ENCODE measurements at places on chromosomes 16 and 17.

- DNase-seq: no peak
Measured at GRCh38 chr16:1533443-1533951, at the start of gene TMEM204. TMEM204 (plus strand) TSS chr16:1533666; CDS start chr16:1534276, 610 bp downstream.

GRCh38 chr17:5558815-5559785 is 25.2 kb downstream of the NLRP1 start:
- no peak for DNase-seq

- DNase-seq: no peak
Measured at GRCh38 chr17:75778861-75779249, 5.8 kb upstream of the UNK start.

GRCh38 chr16:84406006-84406963 is 37.9 kb downstream of the ATP2C2 start:
- peak; percentile 77 for DNase-seq

GRCh38 chr17:13051915-13052314 is 34.1 kb upstream of the ELAC2 start:
- no peak for DNase-seq

GRCh38 chr16:30998852-30999761 is 11.3 kb downstream of the STX1B start:
- no peak for DNase-seq

- DNase-seq: no peak
Measured at GRCh38 chr16:67884-68789, 4.3 kb downstream of the RHBDF1 start.

DNA sequence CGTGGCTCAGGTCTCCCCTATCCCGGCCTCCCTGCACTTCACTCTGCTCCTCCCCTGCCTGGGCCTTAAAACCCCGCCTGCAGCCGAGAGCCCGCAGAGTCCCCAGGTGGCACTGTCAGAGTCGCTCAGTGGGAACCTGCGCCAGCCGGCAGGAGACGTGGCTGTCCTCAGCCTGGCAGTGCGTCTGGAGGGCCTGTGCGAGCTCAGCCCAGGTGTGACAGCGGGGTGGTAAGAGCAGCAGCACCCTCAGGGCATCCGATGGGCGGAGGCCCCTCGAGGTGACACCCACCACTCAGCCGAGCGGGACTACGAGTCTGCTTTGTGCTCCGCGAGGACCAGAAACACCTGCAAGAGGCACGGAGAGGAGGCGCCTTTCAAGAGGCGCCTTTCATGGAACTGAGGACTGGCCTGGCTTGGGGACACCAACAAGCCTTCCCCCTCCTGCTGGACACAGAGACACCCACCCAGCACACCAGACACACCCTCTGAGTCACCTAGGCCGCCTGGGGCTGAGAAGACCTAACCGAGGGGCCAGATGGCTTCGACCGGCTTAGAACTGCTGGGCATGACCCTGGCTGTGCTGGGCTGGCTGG is at the start of gene CLDN9:
Gene CLDN9 (plus strand): TSS at position 96 of the 593 bp plus-strand sequence. CDS start 440 bp downstream, at position 536.
- DNase-seq: no peak

DNA sequence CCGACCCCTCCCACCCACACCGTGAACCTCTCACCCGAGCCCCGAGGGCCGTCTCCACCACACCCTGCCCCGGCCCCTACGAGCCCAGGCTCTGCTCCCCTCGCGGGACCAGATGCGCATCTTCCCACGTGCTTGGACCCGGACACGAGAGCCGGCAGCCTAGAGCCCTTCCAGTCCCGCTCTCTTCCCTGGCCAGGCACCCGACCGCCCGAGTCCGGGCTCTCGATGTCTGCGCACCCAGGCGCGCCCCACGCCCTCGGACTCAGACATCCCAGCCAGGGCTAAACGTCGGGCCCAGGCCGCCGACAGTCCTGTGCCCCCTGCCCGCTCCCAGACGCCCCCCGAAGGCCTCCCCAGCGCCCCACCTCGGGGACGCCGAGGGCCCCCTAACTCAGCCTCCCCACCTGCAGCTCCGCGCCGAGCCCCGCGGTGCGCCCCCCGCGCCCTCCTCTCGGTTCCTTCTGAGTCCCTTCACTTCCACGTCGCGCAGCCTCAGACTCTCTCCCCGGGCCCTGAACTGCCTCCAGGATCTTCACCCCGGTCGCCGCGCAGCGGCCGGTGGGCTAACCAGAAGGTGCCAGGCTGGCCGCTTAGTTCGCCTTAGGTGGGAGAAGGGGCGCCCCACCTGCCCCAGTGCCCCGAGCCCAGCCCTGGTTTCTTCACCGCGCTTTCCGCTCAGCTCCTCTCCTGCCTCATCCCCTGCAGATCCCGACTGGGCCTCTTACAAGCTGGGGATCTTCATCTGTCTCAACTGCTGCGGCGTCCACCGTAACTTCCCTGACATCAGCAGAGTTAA is 688 bp downstream of the ADAP2 start:
- DNase-seq: no peak

DNA sequence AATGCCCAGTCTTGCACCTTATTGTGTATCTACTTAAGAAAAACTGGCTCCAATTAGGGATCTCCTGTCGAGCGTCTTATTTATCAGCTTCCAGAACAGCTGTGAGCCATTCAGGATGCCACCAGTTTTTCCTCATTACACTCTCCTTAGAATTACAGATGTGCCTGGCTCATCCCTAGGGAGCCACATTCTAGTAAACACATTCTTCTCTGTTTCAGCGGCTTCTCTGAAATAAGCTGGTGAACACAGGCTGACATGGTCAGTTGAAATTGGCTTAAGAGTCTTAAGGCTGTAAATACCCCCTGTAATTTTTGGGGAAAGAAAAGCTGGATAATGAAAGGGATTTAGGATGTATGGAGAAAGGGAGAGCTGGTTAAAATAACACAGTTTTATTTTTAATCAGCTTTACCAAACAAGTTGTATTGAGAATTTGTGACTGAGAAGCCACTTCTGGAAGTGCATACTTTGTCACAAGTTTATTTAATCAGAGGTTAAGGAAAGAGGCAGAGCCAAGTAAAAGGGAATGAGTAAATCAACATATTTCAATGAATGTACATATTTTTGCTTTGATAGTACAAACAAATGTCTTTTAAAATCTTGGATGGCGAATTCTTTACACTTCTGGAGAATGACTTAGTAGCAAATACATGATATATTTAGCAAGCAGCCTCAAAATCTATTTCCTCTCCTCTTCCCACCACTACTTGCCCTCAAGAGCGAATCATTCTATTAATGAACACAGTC is 562.0 kb upstream of the GOT2 start:
- no peak for DNase-seq

- no peak for DNase-seq
Measured at GRCh38 chr17:6137716-6138502, 67.7 kb downstream of the WSCD1 start.

DNA sequence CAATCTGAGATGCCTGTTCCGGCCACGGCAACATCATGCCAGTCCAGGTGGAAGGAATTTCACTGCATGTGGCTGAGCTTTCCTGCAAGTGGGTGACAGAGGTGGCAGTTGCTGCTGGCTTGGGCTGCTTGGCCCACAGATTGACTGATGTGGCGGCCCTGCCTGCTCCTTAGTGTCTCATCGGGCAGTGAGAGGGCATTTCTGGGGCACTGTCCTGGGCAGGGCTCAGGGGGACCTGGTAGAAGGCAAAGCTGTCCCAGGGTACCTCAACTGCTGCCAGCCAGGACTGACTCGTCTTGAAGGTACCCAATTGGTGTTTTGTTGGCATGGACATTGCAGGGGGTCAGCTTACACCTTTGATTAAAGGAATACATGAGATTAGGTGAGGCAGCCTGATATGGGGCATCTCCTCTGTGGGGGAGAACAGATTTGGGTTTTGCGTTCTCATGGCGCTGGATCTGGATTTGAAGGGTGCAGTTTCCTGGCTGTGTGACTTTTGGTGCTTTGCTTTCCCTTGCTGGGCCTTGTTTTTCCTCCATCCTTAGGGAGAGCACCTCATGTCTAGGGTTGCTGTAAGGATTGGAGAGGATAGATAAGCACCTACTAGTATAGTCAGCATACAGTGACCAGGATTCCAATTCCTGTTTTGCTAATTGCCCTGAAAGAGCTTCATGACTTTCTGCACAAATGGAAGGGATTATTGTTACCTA is 5.4 kb downstream of the CMIP start:
- DNase-seq: no peak

GRCh38 chr16:85978291-85978775 is 79.4 kb downstream of the IRF8 start:
- no peak for DNase-seq

DNA sequence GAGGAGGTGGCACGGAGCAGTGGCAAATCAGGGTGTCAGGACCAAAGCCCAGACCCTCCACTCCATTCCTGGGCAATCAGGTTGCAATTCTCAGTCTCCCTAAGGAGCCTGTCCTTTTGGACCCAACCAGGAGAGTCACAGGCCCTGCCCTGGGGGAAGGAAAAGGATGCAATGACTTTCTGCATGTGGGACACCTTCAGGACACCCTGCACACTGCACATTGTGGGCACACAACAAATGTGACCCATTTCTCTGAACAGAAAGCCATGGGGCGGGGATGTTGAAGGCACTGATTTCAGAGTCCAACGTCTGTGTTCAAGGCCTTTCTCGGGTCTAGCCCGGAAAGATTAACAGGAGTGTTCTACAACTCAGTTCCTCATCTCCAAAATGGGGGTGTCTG is 286.2 kb upstream of the FOXF1 start:
- no peak for DNase-seq

DNA sequence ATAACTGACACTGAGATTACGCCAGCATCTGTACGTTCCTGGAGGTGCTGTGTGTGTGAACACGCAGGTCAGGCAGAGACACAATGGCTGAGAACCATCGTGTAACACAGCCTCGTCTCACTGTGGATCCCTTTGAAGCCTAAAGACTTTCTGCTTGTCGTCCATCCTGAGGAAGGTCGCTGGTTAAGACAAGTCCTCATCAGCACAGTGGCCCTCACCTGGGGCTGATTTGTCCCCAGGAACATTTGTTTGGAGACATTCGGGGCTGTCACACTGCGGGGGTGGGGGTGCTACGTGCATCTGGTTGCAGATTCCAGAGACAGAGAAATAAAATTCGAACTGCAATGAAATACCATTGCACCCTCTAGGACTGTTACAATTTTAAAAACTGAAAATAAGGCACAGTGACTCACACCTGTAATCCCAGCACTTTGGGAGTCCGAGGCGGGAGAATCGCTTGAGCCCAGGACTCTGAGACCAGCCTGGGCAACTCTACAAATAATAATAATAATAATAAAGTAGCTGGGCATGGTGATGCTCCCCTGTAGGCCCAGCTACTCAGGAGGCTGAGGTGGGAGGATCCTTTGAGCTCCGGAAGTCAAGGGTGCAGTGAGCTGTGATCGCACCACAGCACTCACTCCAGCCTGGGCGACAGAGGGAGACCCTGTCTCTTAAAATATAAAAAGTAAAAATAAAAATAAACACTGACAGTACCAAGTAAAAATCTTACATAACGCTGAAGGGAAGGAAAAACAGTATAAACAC is 112.0 kb upstream of the METRNL start:
- no peak for DNase-seq

GRCh38 chr16:48965386-48965785 is 316.3 kb downstream of the CBLN1 start:
- DNase-seq: no peak

GRCh38 chr16:87198881-87199280 is 118.3 kb downstream of the C16orf95 start:
- DNase-seq: no peak

- DNase-seq: no peak
Measured at GRCh38 chr17:46984341-46984740, 5.3 kb upstream of the RPRML start.

DNA sequence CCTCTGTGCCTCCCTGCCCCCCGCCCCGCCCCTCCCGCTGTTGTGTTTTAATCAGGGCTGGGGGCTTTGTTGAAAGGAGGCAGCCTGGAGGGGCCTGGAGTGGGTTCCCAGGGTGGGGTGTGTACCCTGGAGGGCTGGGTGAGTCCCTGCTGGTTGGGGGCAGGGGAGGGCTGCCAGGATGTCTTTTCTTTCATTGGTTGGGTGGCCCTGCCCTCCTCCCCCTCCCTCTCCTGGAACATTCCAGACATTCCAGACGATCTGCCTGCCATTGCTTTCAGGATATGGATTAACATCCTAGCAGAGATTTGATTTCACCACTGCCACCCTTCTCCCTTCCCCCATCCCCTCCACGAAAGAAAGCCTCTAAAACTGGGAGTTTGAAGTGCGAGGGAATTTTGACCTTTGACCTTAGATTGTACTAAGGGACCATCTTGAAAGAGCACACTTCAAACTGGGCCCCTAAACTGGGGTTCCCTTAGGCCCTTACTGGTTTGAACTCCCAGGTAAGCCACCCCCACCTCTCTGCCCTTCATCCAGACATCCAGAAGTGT is 25.3 kb downstream of the IGF2BP1 start:
- no peak for DNase-seq

DNA sequence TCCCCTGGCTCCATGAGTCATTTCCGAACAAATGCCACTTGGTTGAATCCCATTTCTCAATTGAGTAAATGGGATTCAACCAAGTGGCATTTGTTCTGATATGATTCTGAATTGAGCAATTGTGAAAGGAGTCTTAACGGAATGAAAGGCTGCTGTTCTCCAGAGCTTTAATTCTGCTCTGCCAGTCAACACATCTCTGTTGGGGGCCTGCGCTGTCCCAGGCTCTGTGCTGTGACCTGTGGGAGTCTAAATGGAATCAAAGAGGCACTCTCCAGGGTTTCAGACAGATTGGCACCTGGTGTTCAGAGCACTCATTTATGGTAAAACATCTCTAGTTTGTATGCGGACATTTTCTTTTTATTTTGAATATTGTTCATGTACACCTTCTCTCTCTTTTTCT is 126.2 kb downstream of the WSCD1 start:
- DNase-seq: no peak

- DNase-seq: no peak
Measured at GRCh38 chr16:63129411-63130125, 1093.3 kb upstream of the CDH8 start.

DNA sequence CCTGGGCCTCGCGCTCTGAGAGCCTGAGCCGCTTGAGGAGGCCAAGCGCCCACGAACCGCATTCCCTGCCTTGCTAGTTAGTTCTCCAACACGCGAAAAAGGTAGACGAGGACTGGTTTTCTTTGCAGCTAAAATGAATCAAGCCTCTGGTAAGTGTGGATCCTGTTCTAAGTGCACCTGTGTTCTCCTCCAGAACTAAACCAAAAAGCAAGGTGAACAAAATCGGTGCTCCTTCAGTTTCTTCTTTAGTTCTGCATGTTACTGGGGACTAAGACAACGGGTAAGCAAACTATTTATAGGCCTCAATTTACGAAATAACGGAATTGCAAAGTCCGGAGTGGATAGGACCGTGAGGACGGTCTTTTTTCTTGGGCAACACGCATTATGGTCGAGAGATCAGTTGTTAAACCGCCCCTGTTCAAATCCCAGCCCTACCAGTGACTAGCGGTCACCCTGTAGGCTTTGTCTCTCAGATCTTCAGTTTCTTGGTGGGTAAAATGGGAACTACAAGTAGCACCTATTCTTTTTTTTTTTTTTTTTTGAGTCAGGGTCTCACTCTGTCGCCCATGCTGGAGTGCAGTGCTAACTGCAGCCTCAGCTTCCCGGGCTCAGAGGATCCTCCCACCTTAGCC is 993 bp upstream of the ANKRD11 start:
- no peak for DNase-seq

- DNase-seq: no peak
Measured at GRCh38 chr16:8740775-8741355, 56.6 kb downstream of the TMEM186 start.

GRCh38 chr17:75064040-75064439 is 17.0 kb downstream of the KCTD2 start:
- no peak for DNase-seq

GRCh38 chr17:4664230-4664629 is 22.8 kb upstream of the ALOX15 start:
- DNase-seq: no peak
